Cerebellar nuclear complex (tissue), 1 donor: ENCODE measurements at places on chromosomes 4 and X.

DNA sequence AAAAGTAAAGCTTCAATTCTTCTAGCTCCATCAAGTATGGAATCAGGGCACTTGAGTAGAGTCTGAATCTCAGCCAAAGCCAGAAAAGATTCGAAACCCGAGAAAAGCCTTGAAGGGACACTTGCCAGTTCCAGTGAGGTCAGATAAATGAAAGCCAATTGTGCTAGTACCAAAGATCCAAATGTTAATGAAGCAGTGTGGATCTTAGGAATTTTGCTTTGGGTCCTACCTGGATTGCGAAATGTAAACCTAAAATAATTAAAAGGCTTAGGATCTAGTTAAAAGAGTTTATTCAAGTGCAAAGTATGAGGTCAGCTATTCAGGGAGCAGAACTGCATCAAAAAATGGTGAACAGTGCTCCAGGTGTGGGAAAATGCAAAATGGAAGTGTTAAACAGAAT lies 552.6 kb downstream of the NAP1L3 start:
- no peak for DNase-seq

- no peak for DNase-seq
Observed at GRCh38 chrX:110180176-110180927, 137.5 kb downstream of the AMMECR1 start.

- DNase-seq = no peak
Observed at GRCh38 chrX:38060331-38060878, 54.1 kb downstream of the SYTL5 start.

- no peak for DNase-seq
Observed at GRCh38 chr4:103306870-103307375, 108.8 kb upstream of the CENPE start.

DNA sequence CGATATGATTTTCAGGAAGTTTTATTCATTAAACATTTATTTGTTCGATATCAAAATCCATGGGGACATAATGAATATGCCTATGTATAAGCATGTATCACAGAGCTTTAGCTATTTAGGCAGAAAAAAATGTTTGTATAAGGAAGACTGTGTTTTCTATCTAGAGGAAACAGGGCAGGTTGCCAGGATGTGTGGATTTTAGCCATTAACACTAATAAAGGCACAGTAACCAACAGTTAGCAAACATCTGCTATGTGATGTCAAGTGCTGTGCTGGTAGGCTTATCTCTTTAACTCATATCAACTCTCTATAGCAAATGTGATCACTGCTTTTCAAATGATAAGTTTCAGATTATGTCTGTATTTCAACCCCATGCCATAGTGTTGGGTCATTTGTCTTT lies 708.9 kb upstream of the HS3ST1 start:
- DNase-seq = no peak

DNA sequence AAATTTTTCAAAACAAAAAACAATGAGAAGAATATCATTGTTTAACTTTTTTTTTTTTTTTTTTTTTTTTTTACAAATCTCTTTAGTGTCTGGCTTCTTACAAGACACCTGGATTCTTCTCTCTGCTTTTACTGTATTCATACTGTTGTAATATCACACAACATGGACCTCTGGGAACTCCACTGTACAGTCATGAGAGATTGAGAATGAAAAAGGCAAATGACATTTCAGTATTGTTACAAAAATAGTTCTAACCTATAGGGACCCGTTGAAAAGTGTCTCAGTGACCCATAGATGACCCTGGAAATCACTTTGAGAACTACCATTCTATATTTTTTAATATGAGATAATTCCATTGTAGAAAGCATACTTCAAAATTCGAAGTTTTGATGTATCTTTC lies 124.4 kb downstream of the SLIT2 start:
- DNase-seq = no peak

- no peak for DNase-seq
Observed at GRCh38 chrX:5976332-5976731, 252.3 kb downstream of the NLGN4X start.

- DNase-seq = no peak
Observed at GRCh38 chr4:122917731-122918130, 4.7 kb downstream of the NUDT6 start.

DNA sequence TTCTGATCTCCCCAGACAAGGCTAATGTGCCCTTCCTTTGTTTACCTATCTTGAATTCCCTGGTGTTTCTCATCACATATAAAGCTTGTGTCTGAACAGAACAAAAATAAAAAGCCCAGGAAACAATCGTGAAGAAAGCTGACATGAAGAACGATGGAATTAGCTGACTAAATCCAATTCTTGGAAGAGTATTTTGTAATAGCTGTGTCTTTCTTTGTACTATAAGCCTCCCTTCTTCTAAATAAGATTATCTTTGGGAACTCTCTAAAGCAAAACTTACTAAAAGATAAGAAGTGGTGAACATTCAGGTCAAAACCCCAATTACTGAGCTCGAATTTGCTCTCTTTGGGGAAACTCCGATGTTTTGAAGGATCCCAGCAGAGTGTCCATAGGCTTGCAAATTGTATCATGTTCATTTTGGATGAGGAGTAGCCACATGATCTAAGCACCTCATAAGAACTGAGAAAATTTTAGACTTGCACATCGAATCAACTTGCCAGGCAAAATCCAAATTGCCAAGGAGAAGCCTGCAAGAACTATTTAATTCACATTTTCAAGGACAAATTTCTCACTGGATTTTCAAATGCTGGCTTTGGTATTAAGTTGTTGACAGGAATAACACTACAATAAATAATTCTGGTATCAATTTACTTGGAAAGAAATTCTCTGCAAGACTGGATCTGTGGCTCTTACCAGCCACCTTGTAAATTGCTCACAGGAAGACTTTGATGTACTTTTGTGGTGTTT lies 106.2 kb downstream of the LNX1 start:
- no peak for DNase-seq

DNA sequence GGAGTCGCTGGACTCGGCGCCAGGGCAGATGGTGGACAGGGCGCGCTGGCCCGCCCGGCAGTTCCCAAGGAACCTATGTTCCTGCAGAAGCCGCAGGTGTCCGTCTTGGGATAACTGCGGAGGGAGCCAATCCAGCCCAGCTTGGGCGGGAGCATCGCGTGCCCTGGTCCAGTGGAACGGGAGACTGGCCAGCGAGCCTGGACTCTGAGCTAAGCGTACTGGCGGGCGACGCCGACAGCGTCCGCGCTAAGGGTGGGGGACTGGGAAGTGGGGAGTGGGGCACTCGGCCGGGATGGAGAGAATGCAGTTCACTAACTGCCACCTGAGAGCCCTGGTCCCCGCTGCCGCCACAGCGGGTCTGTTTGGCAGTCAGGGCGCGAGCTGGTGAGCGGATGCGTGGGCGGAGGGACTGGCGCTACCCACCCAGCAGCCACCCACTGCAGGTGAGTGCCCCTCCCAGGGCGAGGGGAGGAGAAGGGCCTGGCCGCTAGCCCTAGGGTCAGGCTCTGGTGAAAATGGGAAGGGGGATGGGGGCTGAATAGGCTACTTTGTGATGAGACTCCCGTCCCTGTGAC lies 1.3 kb upstream of the MAMLD1 start:
- no peak for DNase-seq

DNA sequence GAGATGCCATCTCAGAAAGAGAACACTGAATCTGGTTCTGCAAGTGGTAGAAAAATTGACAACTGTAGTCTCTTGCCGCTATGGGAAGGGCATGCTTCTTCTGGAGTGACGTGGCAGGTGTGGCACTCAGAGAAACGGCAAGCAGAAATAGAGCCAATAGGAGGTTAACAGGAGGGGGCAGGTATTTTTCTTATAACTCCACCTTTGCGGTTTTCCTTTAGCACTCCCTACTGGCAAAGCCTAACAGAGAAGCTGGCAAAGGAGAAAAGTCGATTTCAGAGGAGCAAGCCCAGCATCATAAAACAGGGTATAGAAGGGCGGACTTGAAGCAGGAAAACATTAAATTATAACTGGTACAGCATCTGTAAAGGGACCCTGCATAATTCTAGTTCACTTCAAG lies 1382.2 kb downstream of the PCDH18 start:
- DNase-seq = no peak

DNA sequence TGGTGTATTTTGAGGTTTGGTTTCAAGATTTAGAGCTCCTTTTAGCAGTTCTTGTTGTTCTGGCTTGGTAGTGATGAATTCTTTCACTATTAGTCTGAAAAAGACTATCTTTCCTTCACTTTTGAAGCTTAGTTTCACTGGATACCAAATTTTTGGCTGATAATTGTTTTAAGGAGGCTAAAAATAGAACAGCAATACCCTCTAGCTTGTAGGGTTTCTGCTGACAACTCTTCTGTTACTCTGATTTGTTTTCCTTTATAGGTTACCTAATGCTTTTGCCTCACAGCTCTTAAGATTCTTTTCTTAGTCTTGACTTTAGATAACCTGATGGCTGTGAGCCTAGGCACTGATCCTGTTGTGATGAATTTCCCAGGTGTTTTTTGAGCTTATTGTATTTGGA lies 33.6 kb upstream of the HEPH start:
- DNase-seq = no peak

- no peak for DNase-seq
Observed at GRCh38 chrX:139691843-139692505, 16.0 kb downstream of the MCF2 start.

DNA sequence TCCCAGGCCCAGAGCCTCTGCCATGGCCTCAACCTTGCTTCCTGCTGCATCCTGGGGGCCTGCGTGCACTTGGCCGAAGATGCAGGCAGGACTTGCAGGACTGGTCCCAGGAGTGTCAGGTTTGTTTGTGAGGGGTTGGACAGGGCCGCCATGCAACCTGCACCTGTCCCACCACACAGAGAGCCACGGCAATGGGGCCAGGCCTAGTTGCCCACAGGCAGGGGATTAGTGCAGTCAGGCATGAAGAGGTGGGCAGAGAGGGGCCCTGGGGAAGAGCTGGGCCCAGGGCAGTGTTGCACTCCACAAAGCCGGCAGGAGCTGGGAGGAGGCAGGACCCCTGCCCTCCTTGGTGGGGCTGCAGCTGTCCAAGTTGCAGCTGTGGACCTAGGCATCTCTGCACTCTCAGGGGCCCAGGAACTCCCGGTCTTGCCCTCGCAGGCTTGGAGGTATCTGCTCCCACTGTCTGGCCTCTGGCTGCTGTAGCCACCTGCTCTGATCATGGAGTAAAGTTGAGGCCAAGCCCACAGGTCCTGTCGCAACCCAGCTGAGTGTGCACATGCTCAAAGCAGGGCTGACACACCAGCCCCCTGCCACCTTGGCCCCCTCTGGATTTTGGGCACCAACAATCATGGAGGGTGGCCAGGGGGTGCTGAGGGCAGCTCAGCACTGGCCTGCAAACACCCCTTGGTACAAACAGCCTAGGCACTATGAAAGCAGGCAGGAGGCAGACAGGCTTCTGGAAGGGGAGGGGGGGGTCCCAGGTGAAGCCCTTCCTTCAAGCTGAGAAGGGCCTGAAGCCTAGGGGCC lies 190.4 kb upstream of the PCDH10 start:
- no peak for DNase-seq

DNA sequence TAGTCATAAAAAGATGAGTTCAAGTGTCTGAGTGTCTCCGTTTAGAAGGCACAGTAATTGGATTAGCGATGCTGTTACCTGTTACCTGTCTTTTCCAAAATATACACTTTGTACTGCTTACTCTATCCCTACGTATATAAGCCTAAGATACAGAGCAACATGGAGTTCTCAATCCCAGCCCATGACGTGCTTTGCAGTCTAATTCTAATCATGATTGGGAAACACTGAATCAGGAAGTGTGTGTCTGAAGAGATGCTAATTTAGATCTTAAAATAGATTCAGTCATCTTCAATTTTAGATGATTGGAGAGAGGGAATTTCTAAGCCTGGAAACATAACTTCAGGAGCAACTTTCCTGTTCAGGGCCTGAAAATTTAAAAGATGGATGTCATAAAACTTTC lies 115.1 kb downstream of the PCDH19 start:
- DNase-seq = no peak

DNA sequence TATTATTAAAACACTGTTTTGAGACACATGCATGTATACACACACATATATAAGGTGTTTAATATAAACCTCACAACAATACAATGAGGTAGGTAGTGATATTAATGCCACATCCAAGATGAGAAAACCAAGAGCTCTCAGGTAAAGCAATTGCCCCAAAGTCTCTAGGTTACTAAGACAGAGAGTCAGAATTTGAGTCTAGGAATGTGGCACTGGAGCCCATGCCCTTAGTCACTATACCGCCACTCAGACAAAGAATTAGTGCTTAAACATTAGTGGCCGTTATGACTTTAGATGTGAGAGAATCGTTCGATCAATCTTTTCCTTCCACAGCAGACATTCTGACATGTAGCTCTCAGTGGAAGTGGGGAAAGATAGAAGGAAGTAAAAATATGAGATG lies 108.2 kb upstream of the ACSL4 start:
- no peak for DNase-seq

- no peak for DNase-seq
Observed at GRCh38 chrX:155871934-155872333, 9.2 kb upstream of the VAMP7 start.

DNA sequence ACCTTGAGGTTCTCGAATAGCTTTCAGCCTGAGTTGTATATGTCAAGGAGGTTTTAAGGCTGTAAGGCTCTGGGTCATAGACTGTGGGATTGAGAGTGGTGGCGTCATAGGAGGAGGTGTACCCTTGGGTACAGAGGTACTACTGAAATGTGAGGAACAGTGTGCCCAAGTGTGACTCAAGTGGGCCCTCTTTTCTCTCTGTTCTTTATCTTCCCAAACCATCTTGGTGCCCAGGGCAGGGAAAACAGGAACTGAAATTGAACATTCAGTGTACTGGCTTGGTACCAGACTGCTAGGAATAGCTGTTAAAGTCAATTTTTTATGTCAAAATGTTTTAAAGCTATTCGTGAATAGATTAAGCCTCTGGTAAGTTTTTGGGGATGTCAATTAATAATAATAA lies 136.2 kb upstream of the RPS6KA3 start:
- no peak for DNase-seq

GRCh38 chrX:24643116-24643515 lies 4.0 kb downstream of the PCYT1B start:
- DNase-seq = no peak

DNA sequence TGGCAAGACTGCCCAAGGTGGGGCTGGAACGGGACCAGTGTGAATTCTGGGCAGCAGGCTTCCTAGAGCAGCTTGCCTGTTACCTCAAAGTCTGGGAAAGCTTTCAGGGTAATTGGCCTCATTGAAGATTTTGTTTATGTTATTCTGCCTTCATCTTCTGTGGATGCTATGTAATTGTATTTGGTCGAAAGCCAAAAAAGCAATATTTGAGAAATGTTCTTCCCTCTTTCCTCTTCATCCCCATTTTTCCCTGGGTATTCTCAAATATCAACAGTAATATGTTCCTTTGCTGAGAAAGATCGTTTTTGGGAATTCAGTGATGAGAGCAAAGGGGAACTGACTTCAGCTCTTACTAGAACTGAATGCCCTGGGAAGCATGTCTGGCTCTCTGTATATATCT lies 12.9 kb downstream of the TMEM131L start:
- DNase-seq = no peak

GRCh38 chrX:150291014-150291413 lies 72.1 kb upstream of the MAMLD1 start:
- no peak for DNase-seq

DNA sequence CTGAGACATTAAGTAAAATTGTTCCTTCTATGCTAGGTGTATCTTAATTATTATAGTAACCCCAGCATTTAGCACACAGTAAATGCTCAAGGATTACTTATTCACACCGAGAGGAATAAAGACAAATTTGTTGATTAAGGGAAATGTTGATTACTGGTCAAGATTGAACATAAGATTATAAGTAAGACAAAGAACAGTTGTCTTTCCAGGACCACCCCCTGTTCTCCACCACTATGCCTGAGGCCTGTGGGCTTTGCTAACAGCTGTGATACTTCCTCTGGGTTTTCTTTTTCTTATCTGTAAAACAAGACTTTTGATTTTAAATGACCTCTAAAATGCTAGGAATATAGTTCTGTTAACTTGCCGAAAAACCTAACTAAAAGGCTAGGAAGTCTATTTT lies 128.0 kb downstream of the DCLK2 start:
- no peak for DNase-seq
